ENCODE measurements at places on chromosomes 5 and 9.

- no peak for DNase-seq
These were observed 45.1 kb upstream of the ROR2 start for GRCh38 chr9:91995000-91995655.

DNA sequence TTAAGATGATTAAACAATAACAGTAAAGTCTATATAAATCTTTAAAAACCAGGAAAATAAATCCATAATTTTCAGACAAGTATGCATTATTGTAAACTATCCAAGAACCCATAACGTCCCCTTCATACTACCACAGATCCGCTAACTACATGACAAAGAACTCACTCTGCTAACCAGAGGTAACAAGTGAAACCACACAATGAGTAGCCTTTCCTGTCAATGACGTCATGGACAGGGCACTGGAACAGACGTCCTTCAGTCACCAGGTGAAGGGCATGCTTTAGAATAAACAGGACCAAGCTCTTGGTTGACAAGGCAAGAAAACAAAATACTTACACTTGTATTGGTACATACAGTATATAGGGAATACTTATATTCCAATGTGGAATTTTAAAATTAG is 45.2 kb downstream of the RNF130 start:
- DNase-seq = no peak

DNA sequence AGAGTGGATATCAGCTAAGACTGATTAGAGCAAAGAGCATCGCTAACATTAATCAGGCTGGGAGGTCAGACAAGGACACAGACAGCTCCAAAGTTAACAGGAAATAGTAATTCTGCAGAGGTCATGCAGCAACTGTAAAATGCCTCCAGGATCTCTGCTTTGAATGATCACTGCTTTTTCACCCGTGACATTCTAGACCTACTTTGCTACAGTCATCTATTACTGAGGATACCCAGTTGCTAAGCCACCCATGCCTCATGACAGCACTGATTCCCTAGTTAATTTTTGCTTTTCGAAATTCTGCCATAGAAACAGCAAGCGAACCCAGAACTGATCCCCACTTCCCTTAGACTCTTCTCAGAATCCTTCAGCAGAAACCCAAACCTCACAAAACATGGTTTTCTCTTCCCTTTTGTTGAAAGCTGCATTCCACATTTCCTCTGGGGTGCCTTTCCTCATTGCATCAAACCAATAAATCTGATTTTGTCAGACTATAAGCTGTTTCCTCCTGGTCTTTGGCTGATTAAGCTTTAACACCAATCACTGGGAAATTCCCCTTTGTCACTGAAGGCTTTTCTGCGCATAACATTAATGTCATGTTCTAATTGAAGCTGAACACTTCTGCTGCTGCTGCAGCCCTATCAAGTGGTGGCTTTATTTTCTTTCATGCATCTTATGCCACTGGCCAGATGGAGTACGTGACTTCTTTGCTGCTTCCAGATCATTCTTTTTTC is 201.1 kb upstream of the CHD1 start:
- peak; percentile 20 for DNase-seq

DNA sequence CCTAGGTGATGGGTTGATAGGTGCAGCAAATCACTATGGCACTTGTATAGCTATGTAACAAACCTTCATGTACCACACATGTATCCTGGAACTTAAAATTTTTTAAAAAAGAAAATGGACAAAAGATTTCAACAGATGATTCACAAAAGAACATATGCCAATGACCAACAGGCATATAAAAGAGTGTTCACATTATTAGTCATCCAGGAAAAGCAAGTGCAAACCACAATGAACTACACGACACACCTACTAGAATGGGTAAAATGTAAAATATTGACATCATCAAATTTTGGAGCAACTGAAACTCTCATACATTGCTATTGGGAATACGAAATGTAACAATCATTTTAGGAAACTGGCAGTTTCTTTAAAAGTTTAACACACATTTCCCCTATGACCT is 109.9 kb downstream of the YIPF5 start:
- DNase-seq = no peak

DNA sequence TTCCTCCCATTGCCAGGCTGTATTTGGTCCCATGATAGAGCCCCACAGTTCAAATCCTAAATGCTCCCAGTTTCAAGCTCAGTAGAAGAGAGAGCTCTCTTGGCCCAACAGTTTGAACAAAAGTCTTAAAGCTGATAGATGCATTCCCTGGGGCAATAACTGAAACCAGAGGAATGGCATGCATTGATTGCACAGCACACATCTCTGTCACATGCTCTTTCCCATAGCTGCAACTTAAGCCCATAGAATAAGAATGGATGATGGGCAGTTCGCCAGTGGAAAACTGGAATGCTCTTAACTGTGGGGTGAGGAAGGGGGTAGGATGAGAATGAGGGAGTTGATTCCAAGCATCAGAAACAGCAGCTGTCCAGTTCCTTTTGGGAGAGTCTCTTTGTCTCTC is 1942.4 kb upstream of the WWC1 start:
- DNase-seq = peak; percentile 95

GRCh38 chr5:109695005-109695926 is 5.5 kb downstream of the MAN2A1 start:
- no peak for DNase-seq

- DNase-seq = peak; percentile 98
These were observed 4.7 kb downstream of the APC start for GRCh38 chr5:112742424-112742823.

DNA sequence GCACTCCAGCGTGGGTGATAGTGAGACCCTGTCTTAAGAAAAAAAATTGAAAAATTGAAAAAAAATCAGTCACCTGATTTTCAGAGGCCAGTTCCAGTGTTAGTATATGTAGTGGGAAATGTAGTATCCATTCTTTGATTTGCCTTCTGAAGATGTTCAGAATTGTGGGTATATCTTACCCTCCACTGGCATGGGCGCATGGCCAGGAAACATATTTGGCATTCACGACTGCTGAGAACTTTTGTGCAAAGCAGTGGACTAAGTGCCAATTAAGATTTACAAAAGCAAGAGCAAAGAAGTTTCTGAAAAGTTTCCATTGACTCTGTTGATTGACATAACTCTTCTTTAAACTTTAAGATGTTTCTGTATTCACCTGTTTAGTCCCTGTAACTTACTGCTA is 2.4 kb downstream of the CAVIN4 start:
- DNase-seq = no peak

DNA sequence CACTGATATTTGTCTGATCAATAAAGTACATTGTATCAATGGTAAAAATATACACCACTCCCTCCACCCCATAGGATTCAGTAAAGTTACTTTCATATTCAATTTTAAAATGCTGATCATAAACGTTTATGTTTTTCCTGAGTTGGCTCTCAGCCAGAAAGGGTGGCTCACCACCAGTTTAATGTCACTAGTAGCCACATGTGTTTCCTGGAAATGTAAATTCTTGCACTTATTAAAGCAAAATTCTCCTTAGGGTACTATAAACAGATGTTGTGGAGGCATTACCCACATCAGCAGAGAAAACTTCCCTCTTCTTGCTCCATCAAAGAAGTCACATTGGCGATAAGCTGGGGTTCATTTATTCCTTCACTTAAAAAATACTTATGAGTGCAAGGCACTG is 210.3 kb downstream of the SREK1 start:
- no peak for DNase-seq

GRCh38 chr9:134488331-134489280 is 153.0 kb upstream of the COL5A1 start:
- DNase-seq = no peak

GRCh38 chr9:119955276-119955675 is 586.0 kb upstream of the BRINP1 start:
- no peak for DNase-seq

DNA sequence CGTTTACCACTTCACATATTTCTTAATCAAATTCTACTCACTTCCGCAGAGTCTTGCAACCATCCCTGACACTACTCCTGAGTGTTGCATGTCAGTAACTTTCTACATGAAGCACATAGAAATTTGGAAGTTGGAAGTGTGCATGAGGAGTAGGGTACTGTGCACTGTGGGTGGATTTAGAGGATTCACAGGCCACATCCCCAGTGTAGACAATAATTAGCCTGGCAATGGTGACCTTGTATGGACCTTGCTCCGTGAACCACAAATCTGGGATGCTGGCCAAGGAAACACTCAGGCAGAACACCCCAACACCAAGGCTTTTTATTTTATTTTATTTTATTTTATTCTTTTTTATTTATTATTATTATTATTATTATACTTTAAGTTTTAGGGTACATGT is 25.5 kb downstream of the CTSL start:
- DNase-seq = no peak
